Neuronal stem cell (in vitro differentiated cells): ENCODE measurements at places on chromosomes 6 and 20.

DNA sequence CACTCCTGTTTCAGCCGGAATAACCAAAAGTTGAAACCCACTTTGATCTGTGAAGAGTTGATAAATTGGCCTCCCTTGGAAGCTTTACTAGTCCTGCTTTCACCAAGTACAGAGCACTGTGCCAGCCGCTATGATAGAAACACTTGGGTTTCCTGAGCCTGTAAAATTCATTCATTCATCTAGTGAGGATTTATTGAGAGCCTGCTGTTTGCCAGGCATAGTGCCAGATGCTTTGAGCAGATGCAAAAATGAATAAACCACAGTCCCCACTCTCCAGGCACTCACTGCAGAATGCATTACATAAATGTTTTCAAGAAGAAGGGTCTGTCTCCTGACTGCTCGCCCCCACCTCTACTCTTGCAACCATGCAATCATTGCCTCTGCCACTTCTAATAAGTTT, 25.3 kb upstream of the TMEM217 start:
- no peak for DNase-seq

DNA sequence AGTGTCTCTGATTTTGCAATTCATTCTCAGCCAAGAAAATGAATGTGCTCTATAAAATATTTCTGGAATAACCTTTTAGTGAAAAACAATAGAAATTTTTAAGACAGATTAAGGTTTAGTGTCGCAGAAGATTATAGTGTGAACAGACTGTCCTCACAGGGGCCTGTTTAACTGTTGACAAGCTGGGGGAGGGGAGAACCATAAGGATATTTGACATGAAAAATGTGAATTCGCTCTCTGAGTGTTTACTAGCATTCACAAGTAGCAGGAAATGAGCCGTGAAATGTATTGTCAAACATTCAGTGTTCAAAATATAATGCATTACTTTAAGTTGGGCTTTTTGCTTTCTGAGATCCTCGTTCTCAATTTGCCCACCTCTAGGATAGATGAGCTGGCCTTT, 134.8 kb upstream of the TSHZ2 start:
- no peak for DNase-seq

DNA sequence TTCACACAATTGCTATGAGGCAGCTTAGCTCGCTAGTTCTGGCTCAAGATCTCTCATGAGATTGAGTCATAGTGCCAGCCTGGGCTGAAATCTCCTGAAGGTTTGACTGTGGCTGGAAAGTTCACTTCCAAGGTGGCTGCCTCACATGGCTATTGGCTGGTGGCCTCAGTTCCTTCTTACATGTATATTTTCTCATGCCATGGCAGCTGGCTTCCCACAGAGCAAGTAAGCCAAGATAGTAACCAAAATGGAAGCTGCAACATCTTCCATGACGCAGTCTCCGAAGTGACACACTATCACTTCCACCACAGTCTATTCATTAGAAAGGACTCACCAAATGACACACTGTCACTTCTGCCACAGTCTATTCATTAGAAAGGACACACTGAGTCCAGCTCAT, 160.4 kb upstream of the PRDM1 start:
- DNase-seq: no peak

DNA sequence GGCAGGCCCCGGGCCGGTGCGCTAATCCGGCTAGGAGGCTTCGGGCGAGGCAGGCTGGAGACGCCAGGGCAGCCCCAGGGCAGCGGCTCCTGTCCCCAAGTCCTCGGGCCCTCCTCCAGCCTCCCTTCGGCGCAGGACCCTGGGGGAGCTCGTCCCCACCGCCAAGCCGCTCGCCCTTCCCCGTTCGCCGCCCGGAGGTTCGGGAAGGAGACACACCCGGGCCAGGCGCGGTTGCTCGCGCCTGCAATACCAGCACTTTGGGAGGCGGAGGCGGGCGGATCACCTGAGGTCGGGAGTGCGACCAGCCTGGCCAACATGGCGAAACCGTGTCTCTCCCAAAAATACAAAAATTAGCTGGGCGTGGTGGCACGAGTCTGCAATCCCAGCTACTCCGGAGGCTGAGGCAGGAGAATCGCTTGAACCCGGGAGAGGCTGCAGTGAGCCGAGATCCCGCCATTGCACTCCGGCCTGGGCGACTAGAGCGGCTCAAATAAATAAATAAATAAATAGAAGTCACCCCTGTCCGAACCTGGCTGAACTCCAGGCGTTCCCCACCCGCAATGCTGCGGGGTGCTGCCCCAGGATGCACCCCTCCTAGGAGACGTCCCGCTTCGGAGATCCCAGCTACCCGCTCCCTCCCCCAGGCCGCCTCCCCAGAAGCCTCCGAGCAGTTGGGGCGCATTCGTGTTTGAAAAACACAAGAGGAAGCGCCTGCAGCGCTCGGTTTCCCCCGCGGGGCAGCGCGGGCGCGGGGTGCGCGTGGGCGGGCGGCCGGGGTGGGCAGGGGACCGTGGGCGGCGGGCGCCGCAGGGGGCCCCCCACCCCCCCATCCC, 27.5 kb downstream of the SERPINB9 start:
- DNase-seq: peak; percentile 43

- no peak for DNase-seq
Observed at GRCh38 chr6:55469951-55470366, 109.0 kb downstream of the HMGCLL1 start.

DNA sequence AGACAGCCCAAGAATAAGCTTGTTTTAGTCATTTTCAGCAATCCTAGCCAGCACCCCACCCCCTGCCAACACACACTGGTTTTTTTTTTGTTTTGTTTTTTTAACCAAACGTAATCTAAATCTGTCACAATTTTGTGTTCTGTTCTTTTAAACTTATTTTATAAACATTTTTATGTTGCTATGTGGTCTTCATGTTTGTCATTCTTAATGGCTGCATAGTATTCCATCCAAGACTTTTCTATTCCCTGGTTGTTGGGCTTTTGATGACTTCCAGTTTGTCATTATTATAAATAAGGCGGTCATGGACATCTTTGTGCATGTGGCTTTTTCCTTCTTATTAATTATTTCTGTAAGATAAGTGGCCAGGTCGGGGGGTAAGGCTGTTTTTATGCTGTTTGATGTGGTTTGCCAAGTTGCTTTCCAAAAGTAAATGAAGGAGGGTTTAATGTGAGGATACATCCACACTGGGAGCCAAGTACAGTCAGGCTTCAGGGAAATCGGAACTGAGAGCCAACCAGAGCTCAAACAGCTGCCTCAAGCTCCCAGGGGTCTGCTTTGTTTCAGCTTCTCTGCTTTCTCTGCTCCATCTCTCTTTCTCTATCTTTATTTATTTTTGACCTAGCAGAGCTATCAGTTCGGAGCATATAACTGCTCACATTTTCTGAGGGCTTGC, 125.8 kb downstream of the VEGFA start:
- no peak for DNase-seq

DNA sequence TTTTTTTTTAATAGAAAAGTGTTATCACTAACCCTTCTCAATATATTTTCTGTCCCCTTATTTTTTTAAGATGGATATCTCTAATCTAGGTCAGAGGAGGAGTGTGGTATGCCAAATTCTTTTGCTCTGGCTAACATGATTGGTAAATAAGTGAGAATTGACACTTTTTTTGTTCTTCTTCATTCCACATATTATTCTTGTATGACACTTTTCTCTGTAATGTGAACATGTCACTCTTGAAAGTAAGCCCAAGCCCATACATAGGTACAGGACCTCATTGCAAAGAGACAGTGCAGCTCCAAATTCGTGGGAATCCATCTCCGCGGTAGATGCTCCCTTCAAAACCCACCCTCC, 142.5 kb upstream of the TCF21 start:
- DNase-seq: no peak

GRCh38 chr6:148811459-148811858, 64.6 kb downstream of the UST start:
- no peak for DNase-seq

DNA sequence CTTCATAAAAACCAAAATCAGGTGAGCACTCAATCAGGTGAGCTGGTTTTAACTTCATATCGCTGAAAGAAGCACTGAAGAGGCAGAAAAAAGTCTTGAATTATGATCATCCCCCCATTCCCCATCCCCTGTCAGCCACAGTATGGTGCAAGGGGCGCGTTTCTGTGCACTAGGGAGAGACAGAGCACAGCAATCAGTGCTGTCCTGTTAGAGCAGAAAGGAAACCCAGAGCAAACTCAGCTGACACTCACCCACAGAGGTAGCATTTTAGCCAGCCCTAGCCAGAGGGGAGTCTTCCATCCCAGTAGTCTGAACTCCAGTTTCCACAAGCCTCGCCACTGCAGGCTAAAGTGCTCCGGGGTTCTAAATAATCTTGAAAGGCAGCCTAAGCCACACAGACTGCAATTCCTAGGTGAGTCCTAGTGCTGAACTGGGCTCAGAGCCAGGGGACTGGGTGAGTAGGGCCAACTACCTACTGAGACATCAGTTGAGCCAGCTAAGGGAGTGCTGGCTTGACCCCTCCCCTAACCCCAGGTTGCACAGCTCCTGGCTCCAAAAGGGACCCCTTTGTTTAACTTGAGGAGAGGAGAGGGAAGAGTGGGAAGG, 1352.6 kb upstream of the GJE1 start:
- DNase-seq: no peak

DNA sequence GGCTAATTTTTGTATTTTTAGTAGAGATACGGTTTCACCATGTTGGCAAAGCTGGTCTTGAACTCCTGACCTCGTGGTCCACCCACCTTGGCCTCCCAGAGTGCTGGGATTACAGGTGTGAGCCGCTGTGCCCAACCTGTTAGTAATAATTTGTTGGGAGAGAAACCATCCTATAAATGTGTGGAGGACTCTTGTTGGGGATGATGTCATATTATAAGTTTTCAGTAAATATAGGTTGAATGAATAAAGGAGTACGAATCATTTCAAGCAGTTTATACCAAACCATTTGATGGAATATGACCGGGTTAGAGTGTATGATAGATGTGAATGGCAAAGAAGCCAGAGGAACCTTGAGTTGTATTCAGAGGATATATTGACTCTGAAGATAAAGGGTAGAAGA, 240.8 kb downstream of the SAMD5 start:
- DNase-seq: no peak
